ENCODE measurements at places on chromosomes 13 and 19. TPM values are rescaled to one million over a fixed set of nuclear protein-coding genes. Genes with fewer than 3 reads are reported as not detected.

GRCh38 chr19:41437944-41438574 lies 1.7 kb downstream of the DMAC2 start:
- DNase-seq: no peak
- no peaks in the 10 kb centered on the region for H3K27me3 ChIP-seq
- H3K27ac ChIP-seq: no peak overlapping the region
- no peaks in the 10 kb centered on the region for H3K4me1 ChIP-seq
- H3K36me3 ChIP-seq: no peaks in the 10 kb centered on the region
- no peak overlapping the region for H3K4me3 ChIP-seq

DNA sequence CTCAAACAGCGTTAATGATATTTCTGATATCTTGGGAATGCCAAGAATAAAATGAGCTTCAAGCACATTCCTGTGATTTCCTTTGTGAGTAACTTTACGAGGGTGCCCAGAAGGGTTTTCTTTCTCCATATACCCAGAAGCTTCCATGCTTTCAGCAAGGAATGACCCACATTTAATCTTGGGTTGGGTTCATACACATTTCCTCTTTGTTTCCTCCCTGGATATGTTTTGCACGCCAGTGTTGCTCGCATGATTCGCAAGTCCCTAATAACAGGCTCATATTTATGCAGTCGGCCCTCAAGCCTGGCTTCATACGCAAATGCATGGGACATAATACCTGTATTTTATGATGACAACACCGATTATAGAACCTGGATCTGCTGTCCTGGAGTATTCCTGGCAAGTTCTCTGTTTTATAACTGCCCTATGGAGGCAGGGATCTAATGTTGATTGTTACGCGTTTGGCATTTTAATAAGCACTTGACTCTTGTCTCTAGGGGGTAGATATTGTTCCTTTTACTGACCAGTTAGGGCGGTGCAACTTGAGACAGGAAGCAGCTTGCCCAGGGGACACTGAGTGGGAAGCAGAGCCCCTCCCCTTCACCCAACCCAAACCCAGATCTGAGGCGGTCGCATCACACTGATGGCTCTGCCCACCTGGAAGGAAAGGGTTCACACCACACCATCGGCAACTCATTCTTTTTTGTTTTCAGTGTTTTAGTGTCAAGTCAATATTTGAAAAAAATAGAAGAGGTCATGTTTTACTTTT lies 220.4 kb upstream of the SOX1 start:
- H3K36me3 ChIP-seq: no peaks in the 10 kb centered on the region
- H3K27me3 ChIP-seq: no peaks in the 10 kb centered on the region
- no peak for DNase-seq
- H3K27ac ChIP-seq: no peak overlapping the region

Gene FFAR1
- 0.31 TPM for total RNA-seq

Gene CRTC1
- 28.1 TPM for total RNA-seq

Gene PLPP2
- 18.1 TPM for total RNA-seq

DNA sequence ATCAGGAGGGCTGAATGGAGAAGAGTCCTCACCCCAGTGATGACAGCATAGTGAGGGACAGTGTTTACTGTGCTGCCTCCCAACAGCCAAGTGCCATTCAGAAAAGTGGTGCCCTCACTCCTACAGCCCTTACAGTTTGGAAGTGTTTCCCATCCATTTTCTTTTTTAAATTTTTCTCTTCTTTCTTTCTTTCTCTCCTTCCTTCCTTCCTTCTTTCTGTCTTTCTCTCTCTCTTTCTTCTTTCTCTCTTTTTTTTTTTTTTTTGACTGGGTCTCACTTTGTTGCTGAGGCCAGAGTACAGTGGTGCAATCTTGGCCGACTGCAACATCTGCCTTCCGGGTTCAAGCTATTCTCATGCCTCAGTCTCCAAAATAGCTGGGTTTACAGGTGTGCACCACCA lies 755.3 kb downstream of the UQCRFS1 start:
- no peak for DNase-seq
- no peaks in the 10 kb centered on the region for H3K27me3 ChIP-seq
- H3K4me1 ChIP-seq: peaks cover 3% of the 10 kb centered on the region
- no peaks in the 10 kb centered on the region for H3K36me3 ChIP-seq
- H3K4me3 ChIP-seq: no peak overlapping the region

- DNase-seq: no peak
- H3K27me3 ChIP-seq: no peaks in the 10 kb centered on the region
- H3K27ac ChIP-seq: no peak overlapping the region
- H3K4me3 ChIP-seq: no peak overlapping the region
- no peaks in the 10 kb centered on the region for H3K4me1 ChIP-seq
These were observed 615.5 kb upstream of the KLHL1 start for GRCh38 chr13:70723732-70724131.

DNA sequence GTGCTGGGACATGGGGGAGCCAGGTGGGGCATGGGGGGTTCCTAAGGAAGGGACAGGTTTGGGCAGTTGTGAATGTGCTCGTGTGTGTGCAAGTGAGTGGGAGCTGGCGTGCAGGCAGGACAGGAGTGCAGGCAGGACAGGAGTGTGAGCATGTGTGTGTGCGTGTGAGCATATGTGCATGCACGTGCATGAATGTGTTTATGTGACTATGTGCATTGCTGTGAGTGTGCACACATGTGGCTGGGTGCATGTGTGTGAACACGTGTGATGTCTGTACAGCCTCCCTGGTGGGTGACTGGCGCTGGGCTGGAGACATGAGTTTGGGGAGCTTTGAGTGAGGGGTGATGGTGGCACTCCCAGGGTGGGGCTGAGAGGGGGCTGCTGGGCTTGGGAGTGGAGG lies 33.4 kb downstream of the CRTC1 start:
- no peak overlapping the region for H3K4me3 ChIP-seq
- no peak for DNase-seq
- H3K27ac ChIP-seq: no peak overlapping the region
- no peaks in the 10 kb centered on the region for H3K36me3 ChIP-seq
- H3K27me3 ChIP-seq: no peaks in the 10 kb centered on the region
- peaks cover 9% of the 10 kb centered on the region for H3K4me1 ChIP-seq

All from testis (tissue), 5 donors.